ENCODE measurements at places on chromosomes 3 and 15.

DNA sequence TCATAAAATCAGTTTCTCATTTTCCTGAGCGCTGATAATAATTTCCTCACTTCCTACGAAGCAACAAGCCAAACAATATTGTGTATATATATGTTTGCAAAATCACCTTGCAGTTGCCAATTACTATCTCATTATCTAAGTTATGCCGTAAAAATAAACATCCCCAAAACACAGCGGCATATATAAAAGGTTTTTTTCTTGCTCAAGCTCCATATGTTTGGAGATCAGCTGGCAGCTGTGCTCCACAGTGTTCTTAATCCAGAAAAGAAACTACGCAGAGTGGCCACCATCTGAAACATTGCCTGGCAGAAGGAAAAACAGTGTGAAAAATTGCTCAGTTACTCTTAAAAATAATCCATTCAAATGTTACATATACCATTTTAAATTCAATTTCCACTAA, 951.4 kb downstream of the PLOD2 start:
- DNase-seq, result no peak

DNA sequence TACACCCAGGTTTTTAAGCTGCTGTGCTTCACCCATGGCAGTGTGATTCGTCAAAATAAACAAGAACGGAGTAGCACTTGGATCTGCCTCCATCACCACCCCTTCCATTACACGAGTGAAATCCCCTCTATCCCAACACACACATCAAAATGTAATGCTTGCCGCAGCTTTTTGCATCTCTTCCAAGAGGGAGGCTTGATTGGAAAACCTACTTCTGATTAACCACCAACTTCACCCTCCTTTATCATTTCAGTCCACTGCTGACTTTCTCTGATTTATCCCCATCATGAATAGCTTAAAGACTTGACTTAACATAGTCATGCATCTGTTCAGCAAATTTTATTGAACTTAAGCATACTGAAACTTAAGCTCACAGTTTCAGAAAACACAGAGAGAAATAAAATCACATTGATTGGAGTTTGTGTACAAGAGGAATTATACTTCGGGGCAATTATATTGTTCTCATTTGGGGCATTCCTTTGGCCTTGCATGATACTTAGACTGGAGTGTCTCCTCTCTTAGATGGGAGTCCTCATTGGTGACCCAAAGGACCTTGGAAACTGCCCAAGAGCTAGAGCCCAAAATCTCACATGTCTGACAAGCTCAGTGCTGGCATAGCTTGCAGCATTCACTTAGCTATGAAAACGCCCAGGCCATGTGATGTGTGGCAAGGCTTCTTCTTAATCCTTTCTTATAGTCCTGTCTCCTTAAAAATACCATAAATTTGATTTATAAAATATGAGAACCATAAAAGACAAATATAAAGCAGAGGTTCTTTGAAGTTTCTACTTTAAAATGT, 124.3 kb upstream of the UMPS start:
- no peak for DNase-seq

- no peak for DNase-seq
Observed at GRCh38 chr3:10962481-10963036, 30.0 kb upstream of the SLC6A1 start.

DNA sequence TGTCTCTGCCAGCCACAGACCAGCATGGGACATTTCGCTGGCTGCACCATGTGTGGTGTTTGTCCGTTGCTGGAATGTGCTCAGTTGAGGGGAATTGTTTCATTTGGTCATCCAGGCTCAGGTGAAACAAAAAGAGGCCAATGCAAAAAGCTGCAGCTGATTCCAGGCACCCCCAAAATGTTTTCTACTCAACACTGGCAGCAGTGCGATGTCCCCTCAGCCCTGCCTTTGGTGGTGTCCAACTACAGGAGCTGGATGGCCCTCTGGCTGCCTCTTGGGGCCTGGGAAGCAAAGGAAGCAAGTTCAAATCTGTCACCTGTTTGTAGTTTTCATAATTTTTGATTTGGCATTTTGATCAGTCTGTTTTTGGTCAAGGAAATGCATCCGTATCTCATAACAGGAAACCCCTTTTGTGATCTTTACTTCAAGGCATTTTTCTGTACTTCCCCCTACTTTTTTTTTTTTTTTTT, 141.8 kb downstream of the EEFSEC start:
- no peak for DNase-seq

GRCh38 chr15:72535911-72536310, 61.8 kb downstream of the ARIH1 start:
- no peak for DNase-seq

GRCh38 chr3:66823009-66823397, 175.1 kb upstream of the KBTBD8 start:
- no peak for DNase-seq

DNA sequence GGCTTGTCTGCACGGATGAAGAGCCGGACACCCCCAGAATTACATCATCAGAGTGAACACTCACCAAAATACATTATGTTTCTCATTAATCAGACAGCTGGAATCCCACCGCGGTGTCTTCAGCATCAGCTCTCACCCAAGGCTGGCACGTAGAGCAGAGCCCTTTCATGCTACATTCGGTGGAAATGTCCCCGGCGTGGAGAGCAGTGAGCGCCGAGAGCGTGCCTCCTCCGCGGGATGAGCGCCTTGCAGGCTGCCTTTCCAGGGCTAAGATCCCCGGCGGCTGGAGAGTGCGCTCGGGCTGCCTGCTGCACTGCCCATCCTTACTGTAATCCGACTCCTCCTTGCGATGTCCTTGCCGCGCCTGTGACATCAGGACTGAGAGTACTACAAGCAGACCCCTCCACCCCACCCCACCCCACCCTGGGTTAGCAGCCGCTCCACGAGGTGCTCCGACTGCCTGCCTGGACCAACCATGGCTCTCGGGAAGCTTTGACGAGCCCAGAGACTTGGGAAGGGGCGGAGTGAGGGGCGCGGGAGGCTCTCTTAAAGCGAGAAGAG, at the start of gene ZNF385D:
ZNF385D (minus strand) TSS at position 380 of the 561 bp plus-strand sequence; CDS start at position 86, 294 bp downstream.
- no peak for DNase-seq

GRCh38 chr3:56547486-56547885, 9.5 kb upstream of the CCDC66 start:
- DNase-seq, result no peak
